Astrocyte (in vitro differentiated cells and primary cell): ENCODE measurements at places on chromosomes 3 and 15. TPM values are rescaled to one million over a fixed set of nuclear protein-coding genes. Genes with fewer than 3 reads are reported as not detected.
A peak's percentile ranks its signal among the peaks of the same experiment; 100 is the strongest.

CHRFAM7A gene
- total RNA-seq: 0.64 and 1.8 TPM in 2 replicates

DNA sequence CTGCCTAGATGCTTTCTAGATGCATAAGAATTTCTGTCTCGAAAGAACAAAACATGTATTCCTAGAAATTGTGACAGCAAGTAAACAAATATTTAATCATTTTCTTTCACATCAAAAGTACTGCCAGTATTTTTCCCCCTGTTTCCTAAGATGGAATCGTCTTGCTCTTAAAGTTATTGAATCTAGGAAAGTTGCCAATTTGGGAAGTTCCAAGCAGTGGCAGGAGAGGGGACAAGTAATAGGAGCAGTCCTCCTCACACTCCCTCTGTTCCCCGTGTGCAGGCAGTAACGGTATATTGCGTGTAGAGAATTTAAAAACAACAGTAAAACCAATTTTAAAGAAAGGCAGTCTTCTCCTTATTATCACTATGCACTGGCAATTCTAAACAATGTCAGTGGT is 619.8 kb downstream of the TBL1XR1 start:
- DNase-seq: no peak

SUMF1 gene
- total RNA-seq: 17.4 and 22.2 TPM in 2 replicates

- no peak for DNase-seq
Observed at GRCh38 chr3:18018491-18019160, 276.2 kb upstream of the TBC1D5 start.

MESP1 gene
- total RNA-seq: not detected in 2 replicates

ENTPD3 gene
- total RNA-seq: 0.53 and 0.75 TPM in 2 replicates

- DNase-seq: no peak
Observed at GRCh38 chr15:83592370-83593040, 61.4 kb upstream of the ADAMTSL3 start.

DNA sequence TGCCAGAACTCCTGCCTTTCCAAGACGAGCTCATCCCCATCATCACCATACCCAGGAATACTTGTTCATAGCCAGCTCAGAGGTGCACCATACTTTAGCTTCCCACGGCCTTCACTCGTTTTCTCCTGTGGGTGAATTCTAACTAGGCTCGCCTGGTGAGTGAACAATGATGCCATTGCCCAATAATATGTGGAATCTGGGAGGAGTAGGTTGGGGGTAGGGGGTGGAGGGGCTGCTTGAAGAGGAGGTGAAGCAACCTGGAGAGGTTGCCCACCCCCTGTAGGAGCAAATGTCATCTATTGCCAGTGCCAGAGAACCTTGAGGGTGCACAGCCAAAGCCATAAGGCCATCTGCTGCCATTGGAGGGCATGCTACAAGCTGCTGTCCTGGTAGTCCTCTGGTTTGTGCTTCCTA is 592 bp upstream of the ZNF445 start:
- DNase-seq: no peak

PLA2G4F gene
- total RNA-seq: 0.30 TPM in 1 of 2 replicates, not detected in the other

DNA sequence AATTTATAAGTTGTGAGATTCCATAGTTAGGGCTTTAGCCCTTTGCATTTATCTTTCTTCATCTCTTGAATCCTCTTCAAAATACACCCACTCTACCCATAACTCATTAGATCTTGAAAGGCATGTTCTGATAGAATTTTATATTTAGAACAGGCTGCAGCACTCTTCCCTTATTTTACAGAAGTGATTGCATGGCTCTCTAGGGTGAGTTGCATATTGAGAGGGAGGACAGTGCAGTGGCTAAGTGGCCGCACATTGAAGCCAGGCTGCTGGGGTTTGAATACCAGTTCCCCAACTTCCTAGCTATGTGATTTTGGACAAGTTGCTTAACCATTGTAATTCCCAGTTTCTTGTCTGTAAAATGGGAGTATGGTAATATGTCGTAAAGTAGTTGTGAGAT is 2.5 kb downstream of the CD86 start:
- DNase-seq: no peak

DNA sequence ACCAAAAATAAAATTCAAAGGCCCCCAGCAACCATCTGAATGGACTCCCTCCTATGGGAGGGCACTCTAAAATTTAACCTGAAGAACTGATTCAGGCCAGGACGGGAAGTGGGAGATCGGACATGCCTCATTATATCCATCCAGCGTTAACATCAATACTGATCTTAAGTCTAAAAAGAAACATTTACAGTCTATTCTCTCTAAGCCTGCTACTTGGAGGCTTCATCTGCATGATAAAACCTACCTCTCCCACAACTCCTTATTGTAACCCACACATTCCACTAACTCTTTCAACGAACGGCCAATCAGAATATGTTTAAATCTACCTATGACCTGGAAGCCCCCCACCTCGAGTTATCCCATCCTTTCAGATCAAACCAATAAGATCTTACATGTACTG is 68.4 kb downstream of the HERC1 start:
- no peak for DNase-seq

OGG1 gene
- total RNA-seq: 15.3 and 17.9 TPM in 2 replicates

- no peak for DNase-seq
Observed at GRCh38 chr3:127166501-127167065, 26.3 kb upstream of the PRR23E start.

CCDC9B gene
- total RNA-seq: 9.8 and 10.1 TPM in 2 replicates

GRCh38 chr3:173529062-173529711 is 131.6 kb downstream of the NLGN1 start:
- peak; percentile 6 for DNase-seq

SST gene
- 0.77 TPM in 1 of 2 replicates, not detected in the other for total RNA-seq

GRCh38 chr3:196849180-196849741 is 18.5 kb upstream of the SENP5 start:
- no peak for DNase-seq

- no peak for DNase-seq
Observed at GRCh38 chr3:52714335-52715302, 8.7 kb downstream of the SPCS1 start.

ZNF80 gene
- total RNA-seq: not detected in 2 replicates
